ENCODE measurements at places on chromosomes 1 and 21.

DNA sequence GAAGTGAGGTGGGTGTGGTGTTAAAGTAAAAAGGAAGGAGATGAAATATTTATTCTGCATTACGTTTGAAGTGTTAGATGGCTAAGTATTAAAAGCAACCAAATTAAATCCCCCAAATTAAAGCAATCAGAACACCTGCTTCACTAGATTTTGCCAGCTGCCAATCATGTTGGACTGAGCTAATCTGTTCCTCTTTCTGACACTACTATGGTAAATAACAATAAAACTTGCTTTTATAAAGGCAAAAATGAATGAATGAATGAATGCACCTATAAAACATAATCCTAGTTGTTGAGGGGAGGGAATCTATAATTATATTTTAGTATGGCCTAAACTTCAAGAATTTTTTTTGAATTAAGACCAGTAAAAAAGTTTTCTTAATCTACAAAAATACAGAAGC is 51.0 kb downstream of the RAB3GAP2 start:
- DNase-seq = no peak

DNA sequence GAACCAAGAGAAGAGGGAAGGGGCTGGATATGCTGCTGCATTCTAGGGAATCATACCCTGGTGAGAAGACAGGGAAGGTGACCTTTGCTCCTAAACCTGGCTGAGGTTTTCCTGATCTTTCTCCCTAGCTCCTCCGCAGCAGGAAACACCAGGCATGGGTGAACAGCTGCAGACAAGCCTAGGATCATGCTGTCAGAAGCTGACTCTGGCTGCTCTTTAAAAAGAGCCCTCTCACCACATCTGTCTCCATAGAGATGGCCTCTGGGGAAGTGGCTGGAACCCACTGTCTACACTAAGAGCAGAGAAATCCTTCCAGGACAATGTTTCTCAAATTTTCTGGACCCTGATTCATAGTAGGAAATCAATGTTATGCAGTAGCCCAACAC is 57.6 kb downstream of the CD34 start:
- no peak for DNase-seq

GRCh38 chr1:153572569-153573015 is 6.9 kb upstream of the S100A2 start:
- peak; percentile 89 for DNase-seq

DNA sequence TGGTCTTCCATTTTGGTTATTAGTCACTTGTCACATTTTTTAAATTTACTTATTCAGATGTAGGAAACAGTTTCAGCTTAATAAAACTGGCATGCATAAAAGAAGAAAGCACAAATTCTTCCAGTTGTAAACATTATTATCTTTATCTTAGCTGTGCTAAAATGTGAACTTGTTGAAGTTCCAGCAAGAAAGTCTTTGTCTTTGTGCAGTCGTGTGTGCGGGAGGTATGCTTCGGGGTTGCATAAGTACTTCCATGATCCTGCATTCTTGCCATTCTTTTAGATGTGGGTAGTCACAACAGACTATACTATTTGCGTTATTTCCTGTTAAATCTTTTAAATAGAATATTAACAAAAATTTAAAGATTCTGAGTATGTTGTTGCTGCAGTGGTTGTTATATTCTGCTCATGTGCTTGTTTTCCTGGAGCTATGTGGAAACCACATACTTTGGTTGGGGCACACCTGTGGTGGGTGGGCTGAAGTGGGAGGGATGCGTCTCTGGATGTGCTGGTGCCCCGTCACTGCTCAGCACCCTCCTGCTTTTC is 49.9 kb downstream of the CBS start:
- DNase-seq = no peak

DNA sequence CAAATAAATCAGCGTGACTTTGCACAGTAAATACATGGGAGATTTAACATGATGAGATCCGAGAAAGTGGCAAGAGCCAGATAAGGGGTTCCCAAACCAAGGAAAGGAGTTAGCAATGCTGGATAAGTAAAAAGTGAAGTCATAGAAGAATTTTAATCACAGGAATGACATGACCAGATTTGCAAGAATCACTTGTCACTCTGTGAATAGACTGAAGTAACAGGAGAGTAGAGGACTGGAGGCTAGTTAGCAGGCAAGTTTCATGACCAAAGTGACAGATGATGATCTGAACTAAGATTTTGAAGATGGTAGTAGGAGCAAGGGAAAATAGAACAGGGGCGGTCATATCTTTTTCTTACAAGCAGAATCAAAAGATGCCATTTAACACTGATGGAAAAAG is 8.4 kb downstream of the CFH start:
- no peak for DNase-seq

- no peak for DNase-seq
These were observed 5.9 kb upstream of the TTC4 start for GRCh38 chr1:54709547-54710292.

DNA sequence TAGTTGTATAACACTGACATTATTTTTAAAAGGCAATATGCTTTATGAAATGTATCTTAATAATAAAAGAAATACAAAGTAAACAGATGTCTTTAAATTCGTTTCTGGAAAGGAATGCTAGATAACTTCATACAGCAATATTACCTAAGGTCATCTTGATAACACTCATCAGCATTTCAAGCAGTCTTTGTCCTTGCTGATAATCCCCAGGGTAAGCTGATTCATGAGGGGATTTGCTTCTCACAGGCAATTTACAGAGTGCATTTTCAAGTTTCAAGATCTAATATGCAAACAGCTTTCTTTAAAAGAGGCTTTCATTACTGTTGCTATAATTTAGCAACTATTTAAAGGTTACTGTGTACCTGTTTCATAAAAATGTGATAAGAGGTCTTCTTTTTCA is 75.2 kb upstream of the NEK2 start:
- DNase-seq = no peak
